Stimulated activated naive CD8-positive, alpha-beta T cell treated with anti-CD3 and anti-CD28 coated beads, Interleukin-15, amount 100 ng/mL, for 72 hours (primary cell): ENCODE measurements at places on chromosomes 4 and X.

DNA sequence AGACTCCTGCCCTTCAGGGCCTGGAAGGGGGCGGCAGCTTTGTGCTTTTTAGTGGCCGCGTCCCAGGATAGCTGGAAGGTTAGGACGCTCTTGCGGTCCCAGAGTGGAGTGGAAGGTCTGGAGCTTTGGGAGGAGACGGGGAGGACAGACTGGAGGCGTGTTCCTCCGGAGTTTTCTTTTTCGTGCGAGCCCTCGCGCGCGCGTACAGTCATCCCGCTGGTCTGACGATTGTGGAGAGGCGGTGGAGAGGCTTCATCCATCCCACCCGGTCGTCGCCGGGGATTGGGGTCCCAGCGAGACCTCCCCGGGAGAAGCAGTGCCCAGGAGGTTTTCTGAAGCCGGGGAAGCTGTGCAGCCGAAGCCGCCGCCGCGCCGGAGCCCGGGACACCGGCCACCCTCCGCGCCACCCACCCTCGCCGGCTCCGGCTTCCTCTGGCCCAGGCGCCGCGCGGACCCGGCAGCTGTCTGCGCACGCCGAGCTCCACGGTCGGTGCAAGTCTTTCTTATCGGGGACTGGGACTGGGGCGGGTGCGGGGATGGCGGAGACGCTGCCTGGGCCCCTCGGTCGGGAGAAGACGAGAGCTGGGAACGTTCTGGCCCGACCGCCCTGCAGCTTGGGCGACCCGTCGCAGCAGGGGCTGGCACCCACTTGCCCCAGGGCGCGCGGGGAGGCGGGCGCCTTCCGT lies at the start of gene EDNRA:
Gene EDNRA (plus strand): TSS at position 207 of the 686 bp plus-strand sequence. CDS start 4,585 bp downstream, outside the sequence.
- no peak for DNase-seq

- DNase-seq, result no peak
Measured at GRCh38 chr4:186759990-186760389, 36.3 kb upstream of the FAT1 start.

GRCh38 chrX:545452-545885 lies 85.1 kb upstream of the SHOX start:
- no peak for DNase-seq

- DNase-seq, result no peak
Measured at GRCh38 chr4:65521666-65522065, 148.6 kb downstream of the EPHA5 start.

DNA sequence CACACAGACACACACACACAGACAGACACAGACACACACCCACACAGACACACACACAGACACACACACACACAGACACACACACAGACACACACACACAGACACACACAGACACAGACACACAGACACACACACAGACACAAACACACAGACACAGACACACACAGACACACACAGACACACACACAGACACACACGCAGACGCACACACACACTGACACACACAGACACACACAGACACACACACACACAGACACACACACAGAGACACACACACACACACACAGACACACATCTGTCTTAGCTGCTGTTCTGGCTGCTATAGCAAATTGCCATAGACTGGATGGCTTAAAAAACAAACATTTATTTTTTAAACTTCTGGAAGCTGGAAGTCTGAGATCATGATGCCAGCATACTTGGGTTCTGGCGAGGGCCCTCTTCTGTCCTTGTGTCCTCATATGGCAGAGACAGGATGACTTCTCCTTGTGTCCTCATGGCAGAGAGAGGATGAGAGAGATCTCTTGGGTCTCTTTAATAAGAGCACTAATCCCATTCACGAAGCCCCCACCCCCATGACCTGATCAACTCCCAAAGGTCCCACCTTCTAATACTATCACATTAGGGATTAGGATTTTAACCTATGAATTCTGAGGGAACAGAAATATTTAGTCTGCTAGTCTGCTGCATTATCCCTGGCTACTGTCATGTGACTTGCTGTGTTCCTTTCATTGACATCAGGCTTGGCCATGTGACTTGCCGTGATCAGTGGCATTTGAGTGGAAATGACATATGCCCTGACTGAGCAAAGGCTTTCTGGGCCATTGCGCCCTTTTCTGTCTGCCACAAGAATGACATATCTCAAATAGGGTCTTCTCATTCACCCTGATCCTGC lies 32.7 kb upstream of the RASGEF1B start:
- DNase-seq, result no peak

DNA sequence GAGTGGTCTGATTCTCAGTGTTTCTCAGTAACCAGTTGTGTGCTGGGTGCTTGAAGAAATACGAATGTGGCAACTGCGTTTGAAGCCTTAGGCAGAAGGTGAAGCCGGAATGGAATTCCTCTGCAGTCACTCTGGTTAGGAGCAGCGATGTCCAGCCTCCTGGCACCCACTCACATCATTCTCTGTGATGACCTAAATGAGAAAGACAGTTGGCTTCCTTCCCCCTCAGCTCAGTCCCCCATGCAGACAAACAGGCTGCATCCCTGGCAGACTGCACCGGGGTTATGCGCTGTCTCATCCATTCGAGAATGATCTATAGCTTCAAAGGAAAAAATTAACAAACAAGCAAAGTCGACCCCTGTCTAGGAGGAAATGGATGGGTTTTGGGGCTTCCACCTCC lies 170.1 kb upstream of the SCML1 start:
- DNase-seq, result no peak

DNA sequence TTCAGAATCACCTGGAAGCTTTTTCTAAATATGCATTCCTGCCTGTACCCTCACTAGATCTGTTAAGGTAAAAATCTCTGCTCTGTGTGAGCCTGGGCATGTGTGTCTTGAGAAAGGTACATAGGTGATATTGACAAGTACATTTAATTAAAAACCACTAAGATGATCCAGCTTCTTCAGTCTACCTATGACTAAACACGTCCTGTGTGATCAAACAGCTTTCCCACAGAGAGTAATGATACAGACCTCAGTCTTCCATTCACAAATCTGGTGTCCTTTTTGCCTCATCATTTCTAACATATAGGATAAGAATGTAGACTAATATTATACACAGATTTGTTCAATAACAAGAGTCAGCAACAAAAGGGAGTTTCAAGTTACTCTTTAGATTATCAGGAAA lies 42.6 kb downstream of the GALNT7 start:
- no peak for DNase-seq

- no peak for DNase-seq
Measured at GRCh38 chr4:57763070-57763469, 652.9 kb upstream of the IGFBP7 start.

DNA sequence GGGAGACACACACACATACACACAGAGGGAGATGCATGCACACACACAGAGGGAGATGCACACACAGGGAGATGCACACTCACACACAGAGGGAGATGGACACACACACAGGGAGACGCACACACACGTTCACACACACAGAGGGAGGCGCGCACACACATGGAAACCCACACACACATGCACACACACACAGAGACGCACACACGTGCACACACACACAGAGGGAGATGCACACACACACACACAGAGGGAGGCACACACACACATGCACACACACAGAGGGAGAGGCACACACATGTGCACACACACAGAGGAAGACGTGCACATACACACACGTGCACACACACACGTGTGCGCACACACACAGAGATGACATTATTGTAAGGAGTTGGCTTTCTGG lies 79.1 kb downstream of the HMX1 start:
- no peak for DNase-seq

DNA sequence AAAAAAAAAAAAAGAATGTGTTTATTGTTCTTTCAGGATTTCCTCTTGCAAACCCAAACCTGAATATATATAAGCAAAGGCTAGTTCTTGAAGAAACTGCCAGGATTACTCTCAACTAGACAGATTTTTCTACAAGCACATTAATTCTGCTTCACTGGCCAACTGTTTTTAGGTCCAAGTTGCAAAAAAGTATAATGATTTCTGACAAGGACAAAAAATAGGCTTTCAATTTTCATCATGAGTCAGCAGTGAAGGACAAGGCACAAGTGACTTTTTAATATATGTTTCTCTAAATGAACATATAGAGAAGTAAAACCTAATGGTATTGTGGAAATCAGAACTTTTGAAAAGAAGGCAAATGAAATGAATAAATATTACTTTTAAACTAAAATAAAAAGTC lies 73.7 kb downstream of the ELOVL6 start:
- no peak for DNase-seq

DNA sequence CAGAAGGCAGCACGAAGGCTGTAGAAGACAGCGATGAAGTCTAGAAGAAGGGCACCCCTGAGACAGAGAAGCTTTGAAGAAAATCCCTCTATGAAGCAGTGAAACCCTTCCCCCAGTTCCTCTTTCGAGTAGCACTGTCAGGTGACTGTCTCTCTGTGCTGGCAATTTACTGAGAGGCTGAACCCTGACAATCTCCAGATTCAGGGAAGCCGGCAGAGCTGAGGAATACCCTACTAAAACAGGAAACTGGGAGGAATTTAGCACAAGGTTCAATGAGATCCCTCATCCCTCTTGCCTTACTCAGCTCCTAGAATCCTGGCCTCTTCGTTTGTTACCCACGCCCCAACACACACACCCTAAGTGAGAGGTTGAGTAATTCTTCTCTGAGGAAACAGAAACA lies 239.7 kb upstream of the NOCT start:
- no peak for DNase-seq

DNA sequence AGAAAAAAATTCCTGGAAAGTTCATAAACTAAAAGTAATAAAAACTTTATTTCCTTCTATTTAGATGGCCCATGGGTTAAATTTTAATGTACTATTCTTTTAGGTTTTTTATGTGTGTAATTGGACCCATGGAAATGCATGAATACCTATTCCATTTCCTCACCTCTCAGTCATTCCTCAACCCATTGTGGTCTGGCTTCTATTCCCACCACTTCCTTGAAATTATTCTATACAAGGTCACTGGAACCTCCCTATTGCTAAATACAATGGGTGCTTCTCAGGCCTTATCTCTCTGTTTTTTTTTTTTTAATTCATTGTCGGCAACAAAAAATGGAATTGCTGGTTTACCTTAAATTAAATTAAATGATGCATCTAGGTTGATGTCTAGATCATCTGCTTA lies 17.2 kb downstream of the SLC39A8 start:
- no peak for DNase-seq

- no peak for DNase-seq
Measured at GRCh38 chr4:55080174-55080865, 45.1 kb downstream of the KDR start.

- no peak for DNase-seq
Measured at GRCh38 chrX:105552395-105552794, 269.9 kb upstream of the NRK start.

DNA sequence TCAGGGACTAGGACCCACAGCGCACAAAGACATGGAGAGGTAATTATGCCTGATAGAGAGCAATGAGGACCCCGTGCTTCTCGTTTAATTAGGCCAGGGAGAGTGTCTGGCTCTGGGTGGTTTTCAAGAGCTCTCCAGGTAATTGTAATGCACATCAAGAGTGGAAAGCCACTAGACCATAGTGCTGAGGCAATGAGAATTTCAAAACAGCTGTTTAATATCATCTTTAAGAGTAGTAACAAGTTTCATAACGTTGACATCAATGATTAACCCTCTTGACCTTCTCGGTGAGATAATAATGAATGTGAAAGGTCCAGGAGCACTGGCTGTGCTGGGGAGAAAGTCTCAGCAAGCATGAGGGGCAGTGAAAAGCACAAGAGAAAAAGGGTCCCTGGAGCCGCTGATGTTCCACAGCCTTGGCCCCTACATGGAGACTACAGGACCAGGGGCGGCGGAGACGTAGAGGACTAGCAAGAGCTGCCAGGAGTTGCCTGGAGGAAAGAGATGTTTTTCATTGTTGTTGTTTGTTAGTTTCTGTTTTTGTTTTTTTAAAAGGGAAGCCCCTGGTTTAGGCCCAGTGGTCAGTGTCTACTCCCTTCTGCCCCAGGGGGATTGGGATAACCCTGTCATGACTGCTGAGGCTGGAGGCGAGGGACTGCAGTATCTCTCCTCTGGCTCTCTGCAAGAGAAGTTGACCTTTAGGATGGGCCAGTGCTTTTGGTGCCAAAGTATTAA lies 14.8 kb upstream of the CXCR3 start:
- no peak for DNase-seq

DNA sequence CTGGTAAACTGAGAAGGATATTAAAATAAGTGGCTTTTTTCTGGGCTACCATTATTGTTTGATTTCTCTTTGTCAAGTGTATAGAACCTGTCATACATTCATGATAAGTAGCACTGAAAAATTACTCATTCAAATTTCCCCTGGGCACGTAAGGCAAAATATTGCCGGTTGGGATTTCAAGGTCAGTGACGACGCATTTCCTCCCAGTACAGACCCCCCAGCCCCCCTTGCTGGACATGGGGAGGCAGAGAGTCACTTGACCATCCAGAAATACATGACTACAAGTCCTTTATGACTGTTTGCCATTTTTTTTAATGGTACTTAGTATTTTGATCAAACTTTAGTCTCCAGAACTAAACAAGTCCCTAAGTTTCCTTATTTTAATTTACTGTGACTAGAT lies 6.8 kb upstream of the MND1 start:
- DNase-seq, result no peak

GRCh38 chr4:74109870-74110605 lies 11.0 kb upstream of the CXCL2 start:
- no peak for DNase-seq

- no peak for DNase-seq
Measured at GRCh38 chr4:108446556-108446955, 173.8 kb upstream of the RPL34 start.

DNA sequence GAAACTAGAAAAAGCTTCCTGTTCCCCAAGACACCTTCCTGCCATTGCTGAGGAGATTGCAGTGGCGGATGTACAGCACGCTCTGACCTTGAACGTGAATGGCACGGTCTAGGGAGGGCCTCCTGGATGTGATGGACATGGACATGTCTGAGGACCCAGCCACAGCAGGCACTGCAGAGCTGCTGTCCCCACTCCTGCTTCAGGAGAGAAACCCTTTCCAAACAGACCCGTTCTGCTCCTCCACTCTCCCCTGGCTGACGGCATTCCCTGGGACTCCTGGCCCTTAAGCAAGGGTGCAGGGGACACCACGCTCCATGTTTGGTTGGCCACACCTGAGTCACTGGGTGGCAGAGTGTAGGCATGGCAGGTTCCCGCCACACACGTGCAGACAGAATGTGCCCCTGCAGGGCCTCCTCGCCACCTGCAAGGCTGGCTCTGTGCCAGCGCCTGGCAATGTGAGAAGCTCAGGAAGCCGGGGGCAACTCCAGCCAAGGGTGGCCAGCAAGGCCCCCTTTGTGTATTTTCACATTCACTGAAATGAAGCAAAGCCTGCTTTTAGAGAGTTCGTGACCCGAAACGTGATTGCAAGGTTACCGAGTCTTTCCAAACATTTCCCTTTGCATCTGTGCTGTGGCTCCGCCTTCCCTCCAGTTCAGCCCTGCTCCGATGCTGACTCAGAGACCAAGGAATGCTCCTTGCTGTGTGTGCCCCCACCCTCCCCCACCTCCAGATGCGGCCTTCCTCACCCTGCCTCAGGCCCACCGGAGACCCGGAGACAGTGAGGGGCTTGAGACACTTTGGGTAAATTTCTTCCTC lies 46.1 kb downstream of the HTRA3 start:
- no peak for DNase-seq

DNA sequence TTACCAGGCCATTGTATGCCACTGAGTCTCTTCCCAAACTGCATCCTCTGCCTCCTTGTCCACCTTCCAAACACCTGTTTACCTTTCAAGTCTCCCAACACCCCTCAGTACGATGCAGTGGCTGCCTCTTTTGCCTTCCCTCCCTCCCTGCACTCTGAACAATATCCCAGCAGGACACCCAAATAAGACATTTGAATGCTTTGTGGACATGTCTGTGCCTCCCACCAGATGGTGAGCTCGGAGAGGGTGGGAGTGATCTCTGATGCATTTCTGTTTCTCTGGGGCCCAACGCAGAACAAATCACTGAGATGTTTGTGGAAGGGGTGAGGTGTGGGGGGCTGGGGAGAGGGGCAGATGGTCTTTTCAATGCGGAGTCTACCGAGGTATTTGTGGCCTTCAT lies 33.4 kb downstream of the PJA1 start:
- no peak for DNase-seq
